Activated CD8-positive, alpha-beta T cell treated with anti-CD3 and anti-CD28 coated beads, Interleukin-2, amount 10 ng/mL, durations not matched to agents 7 days and 5 days (primary cell): ENCODE measurements at places on chromosomes 1 and 21. TPM values are rescaled to one million over a fixed set of nuclear protein-coding genes. Genes with fewer than 3 reads are reported as not detected.
A peak's percentile ranks its signal among the peaks of the same experiment; 100 is the strongest.

Gene NBPF12
- total RNA-seq, result 11.3 TPM

GRCh38 chr1:24275510-24275909 lies 43.6 kb upstream of the GRHL3 start:
- H3K27me3 ChIP-seq, result peaks cover 40% of the 10 kb centered on the region
- H3K27ac ChIP-seq, result no peak overlapping the region
- DNase-seq, result no peak
- H3K4me1 ChIP-seq, result peaks cover 14% of the 10 kb centered on the region
- no peaks in the 10 kb centered on the region for H3K36me3 ChIP-seq

- H3K27me3 ChIP-seq, result no peaks in the 10 kb centered on the region
- peak overlapping the region; percentile 58 for H3K27ac ChIP-seq
- peaks cover 25% of the 10 kb centered on the region for H3K4me1 ChIP-seq
- no peaks in the 10 kb centered on the region for H3K36me3 ChIP-seq
Measured at GRCh38 chr1:179141592-179142251, 59.9 kb downstream of the TOR3A start.

GRCh38 chr1:77283701-77284425 lies 2.0 kb downstream of the AK5 start:
- H3K27me3 ChIP-seq, result peaks cover 22% of the 10 kb centered on the region
- H3K36me3 ChIP-seq, result no peaks in the 10 kb centered on the region
- DNase-seq, result no peak
- H3K4me3 ChIP-seq, result no peak overlapping the region
- peaks cover 26% of the 10 kb centered on the region for H3K4me1 ChIP-seq

DNA sequence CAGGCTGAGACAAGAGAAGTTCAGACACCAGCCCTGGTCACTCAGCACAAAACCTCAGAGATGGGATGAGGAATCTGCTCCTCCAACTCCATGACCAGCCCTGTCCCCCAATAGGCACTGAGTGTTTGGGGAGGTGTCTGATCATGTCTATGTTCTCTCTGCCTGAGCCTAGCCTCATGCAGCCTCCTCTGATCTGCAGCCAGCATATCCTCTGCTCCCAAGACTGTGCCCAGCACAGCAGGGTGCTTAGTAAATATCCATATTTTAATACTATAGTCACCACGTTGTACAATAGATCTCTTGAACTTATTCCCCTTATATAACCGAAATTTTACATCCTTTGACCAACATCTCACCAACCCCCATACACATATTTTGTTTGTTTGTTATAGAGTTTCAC lies 202.9 kb downstream of the MATN1 start:
- no peaks in the 10 kb centered on the region for H3K36me3 ChIP-seq
- no peak overlapping the region for H3K27ac ChIP-seq
- H3K4me3 ChIP-seq, result no peak overlapping the region
- H3K4me1 ChIP-seq, result no peaks in the 10 kb centered on the region

DNA sequence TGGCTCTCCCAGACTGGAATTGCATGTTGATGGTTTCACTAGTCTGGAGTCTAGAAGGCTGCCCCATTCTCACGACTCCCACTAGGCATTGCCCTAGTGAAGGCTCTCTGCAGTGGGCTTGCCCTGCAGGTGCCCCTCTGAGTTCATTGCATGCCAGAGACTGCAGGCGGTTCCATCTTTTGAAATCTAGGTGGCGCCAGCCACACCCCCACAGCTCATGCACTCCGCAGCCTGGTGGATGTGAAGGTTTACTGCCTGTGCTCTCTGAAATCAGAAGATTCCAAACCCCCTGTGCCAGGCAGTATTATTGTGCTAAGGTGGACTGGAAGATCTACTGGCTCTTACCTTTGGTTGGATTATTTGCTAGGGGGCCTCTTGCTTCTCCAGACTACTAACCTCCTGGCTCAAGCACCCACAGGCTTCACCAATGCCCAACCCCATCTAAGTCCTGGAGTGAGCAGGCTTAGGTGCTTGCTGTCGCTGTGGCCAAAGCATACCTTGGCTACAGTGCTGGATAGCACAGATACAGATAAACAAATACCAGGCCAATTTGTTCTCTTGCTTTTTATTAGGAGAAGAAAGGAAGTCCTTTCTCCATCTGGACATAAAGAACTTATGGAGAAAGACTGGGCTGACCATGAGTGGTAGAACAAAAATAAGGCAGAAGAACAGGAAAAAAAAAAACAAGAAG lies 83.5 kb upstream of the SIM2 start:
- peaks cover 2% of the 10 kb centered on the region for H3K27me3 ChIP-seq
- H3K4me1 ChIP-seq, result no peaks in the 10 kb centered on the region
- no peak overlapping the region for H3K27ac ChIP-seq
- DNase-seq, result no peak
- H3K4me3 ChIP-seq, result no peak overlapping the region

DNA sequence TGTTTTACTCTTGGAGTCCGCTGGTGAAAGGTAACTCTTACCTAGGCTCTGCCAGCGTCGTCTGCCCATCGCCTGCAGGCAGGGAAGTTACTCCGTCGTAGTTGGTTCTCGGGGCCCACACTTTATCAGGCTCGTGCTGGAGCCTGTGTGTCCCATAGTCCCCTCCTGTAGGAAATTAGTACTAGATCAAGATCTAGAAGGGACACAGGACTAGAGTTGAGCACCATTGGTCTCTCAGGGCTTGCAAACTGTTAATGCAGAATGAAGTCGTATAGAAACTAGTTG lies 940 bp downstream of the SRRM1 start:
- H3K4me1 ChIP-seq, result peaks cover 51% of the 10 kb centered on the region
- no peak for DNase-seq
- no peaks in the 10 kb centered on the region for H3K27me3 ChIP-seq

Gene GPR161
- total RNA-seq, result not detected

GRCh38 chr1:109595531-109595930 lies 23.9 kb downstream of the GNAT2 start:
- no peaks in the 10 kb centered on the region for H3K27me3 ChIP-seq
- no peaks in the 10 kb centered on the region for H3K4me1 ChIP-seq
- DNase-seq, result no peak
- no peak overlapping the region for H3K4me3 ChIP-seq

DNA sequence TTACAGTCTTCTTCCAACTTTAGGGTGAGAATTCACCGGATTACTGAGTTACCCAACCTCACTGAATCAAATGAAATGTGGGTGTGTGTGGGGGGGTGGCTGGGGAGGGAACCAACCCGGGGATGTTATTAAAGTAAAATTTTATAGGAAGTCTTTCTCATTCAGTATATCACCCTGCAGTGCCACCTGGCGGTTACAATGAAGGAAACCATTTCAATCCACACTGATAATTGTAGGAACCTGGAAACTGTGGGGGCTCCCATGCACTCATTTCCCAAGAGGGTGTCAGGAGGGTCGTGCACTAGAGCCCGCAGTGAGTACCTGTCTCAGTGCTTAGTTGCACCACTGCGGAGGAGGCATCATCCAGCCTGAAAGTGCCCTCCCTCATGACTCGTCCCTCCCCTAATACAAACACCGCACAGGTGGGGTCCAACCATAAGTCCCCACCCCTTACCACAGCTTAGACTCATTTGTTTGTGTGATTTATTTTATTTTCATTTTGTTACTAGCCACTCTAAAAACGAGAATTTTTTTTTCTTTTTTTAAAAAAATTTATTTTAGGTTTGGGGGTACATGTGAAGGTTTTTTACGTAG lies 29.1 kb upstream of the IGSF5 start:
- no peaks in the 10 kb centered on the region for H3K36me3 ChIP-seq
- H3K4me3 ChIP-seq, result no peak overlapping the region
- H3K27me3 ChIP-seq, result no peaks in the 10 kb centered on the region
- H3K4me1 ChIP-seq, result no peaks in the 10 kb centered on the region

DNA sequence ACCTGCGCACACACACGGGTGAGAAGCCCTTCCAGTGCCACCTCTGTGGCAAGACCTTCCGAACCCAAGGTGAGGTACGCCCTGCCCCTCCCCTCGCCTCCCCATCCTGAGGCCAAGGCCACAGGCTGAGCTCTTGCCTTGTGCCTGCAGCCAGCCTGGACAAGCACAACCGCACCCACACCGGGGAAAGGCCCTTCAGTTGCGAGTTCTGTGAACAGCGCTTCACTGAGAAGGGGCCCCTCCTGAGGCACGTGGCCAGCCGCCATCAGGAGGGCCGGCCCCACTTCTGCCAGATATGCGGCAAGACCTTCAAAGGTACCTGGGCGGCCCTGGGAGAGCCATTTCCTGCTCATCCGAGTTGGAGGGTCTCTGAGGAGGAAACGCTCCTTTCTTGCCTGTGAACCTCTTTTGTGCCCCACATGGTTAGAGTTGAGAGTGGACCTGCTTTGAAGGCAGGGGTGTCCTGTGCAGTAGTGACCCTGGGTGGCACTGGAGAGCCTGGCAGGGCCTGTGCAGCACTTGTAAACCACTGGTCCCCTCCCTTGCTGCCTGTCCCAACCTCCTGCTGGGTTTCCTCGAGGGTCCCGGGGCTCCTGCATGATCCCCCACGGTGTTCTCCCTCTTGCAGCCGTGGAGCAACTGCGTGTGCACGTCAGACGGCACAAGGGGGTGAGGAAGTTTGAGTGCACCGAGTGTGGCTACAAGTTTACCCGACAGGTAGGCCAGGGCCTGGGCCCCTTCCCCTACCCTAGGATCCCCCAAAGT lies 8.5 kb downstream of the ZBTB48 start:
- H3K27ac ChIP-seq, result peak overlapping the region; percentile 55
- H3K27me3 ChIP-seq, result no peaks in the 10 kb centered on the region
- no peak for DNase-seq
- H3K4me1 ChIP-seq, result peaks cover 39% of the 10 kb centered on the region
- H3K4me3 ChIP-seq, result no peak overlapping the region

Gene SMCP
- total RNA-seq, result not detected

Gene ARHGAP29
- not detected for total RNA-seq

- H3K4me1 ChIP-seq, result peaks cover 27% of the 10 kb centered on the region
- H3K27me3 ChIP-seq, result no peaks in the 10 kb centered on the region
- peaks cover 9% of the 10 kb centered on the region for H3K36me3 ChIP-seq
- no peak for DNase-seq
Measured at GRCh38 chr1:35270836-35271235, 2.3 kb downstream of the ZMYM4 start.

DNA sequence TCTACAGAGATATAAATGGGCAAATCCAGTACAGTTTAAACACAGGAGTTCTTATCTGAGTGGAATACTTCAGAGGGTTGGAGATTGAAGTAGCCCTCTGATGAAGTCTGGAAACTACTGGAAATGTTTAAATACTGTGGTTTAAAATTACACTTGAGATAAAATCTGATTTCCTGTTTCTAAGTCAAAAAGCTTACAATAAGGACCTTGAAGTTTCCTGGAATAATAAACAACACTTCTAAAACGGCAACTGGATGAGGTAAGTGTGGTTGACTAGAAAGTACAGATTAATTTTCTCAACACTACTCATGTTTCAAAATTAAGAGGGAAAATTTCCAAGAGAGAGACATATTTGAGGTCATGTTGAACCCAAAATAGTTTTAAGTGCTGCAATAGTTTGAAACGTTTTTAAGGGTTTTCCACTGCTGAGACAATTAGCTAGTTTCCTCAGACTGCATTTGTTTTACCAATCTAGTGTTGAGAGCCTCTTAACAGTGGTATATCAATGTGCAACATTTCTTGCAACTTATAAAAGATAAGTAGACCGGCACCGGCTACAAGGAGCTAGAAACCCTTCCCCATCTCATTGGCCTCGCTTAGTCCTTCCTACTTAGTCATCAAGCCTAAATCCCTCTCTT lies 27.4 kb downstream of the KCNA3 start:
- H3K27me3 ChIP-seq, result no peaks in the 10 kb centered on the region
- no peak overlapping the region for H3K4me3 ChIP-seq
- H3K36me3 ChIP-seq, result peaks cover 8% of the 10 kb centered on the region
- H3K27ac ChIP-seq, result no peak overlapping the region
- DNase-seq, result no peak

Gene GIPC2
- 0.34 TPM for total RNA-seq

DNA sequence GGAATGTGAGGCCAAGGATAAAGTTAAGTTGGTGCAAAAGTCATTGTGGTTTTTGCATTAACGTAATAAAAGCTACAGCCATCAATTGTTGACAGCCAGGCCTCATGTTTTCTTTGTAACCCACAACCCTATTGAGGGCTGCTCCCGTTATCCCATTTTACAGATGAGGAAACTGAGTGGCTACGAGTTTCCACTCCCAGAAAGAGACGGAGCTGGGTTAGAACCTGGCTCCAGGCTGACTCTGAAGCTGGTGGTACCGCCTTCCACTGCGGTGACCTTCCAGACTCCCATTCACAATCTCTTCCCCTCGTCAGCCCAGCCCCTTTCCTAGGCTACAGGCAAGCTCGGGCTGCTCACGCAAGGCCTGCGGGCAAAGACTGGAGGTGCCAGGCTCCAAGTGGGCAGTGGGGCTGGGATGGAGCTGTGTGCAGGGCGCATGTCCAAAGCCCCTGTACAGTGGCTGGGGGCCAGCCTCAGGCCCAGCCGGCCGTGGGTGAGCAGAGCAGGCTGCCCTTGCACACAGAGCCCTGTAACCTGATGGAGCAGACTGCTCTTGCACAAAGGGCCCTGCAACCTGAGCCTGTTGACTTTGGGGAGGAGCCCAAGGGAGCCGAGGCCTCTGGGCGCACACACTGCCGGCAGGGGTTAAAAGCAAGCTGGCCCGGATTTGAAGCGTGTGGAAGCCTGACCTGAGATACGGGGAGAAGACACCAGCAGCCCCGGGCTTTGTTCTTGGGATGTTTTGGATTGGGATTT lies 97.4 kb upstream of the TMPRSS2 start:
- no peaks in the 10 kb centered on the region for H3K27me3 ChIP-seq
- no peaks in the 10 kb centered on the region for H3K4me1 ChIP-seq
- no peak for DNase-seq
- no peak overlapping the region for H3K4me3 ChIP-seq
- H3K27ac ChIP-seq, result no peak overlapping the region
- no peaks in the 10 kb centered on the region for H3K36me3 ChIP-seq

Gene KLF18
- not detected for total RNA-seq

DNA sequence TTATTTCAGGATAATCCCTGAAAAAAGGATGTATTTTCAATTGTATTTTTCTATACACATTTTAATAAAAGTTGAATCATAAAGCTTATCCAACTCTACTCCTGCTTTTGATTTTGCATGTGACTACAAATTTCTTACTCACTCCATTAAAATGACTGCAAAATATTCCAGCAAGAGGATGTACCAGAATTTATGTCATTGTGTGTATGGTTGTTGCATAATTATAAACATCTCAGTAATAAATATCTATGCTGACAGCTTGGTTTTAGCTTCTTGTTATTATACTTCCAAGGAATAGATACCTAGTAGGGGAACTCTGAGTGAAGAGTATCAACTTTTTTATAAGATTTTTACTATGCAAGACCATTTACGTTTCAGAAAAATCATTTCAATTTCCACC lies 463.2 kb upstream of the RUNX1 start:
- H3K4me3 ChIP-seq, result no peak overlapping the region
- H3K27ac ChIP-seq, result no peak overlapping the region
- no peaks in the 10 kb centered on the region for H3K36me3 ChIP-seq
- H3K27me3 ChIP-seq, result peaks cover 4% of the 10 kb centered on the region
- H3K4me1 ChIP-seq, result peaks cover 17% of the 10 kb centered on the region

Gene TBX19
- total RNA-seq, result 1.4 TPM

Gene FCAMR
- total RNA-seq, result not detected

GRCh38 chr21:44869781-44870747 lies 3.4 kb downstream of the PTTG1IP start:
- peak overlapping the region; percentile 7 for H3K27ac ChIP-seq
- H3K27me3 ChIP-seq, result no peaks in the 10 kb centered on the region
- DNase-seq, result no peak
- peak overlapping the region; percentile 36 for H3K4me3 ChIP-seq
